Stimulated activated CD4-positive, alpha-beta T cell treated with anti-CD3 and anti-CD28 coated beads, Interleukin-15, amount 100 ng/mL, for 48 hours (primary cell): ENCODE measurements at places on chromosomes 4 and X.

GRCh38 chr4:98955229-98955628, 26.3 kb upstream of the EIF4E start:
- no peak for DNase-seq

DNA sequence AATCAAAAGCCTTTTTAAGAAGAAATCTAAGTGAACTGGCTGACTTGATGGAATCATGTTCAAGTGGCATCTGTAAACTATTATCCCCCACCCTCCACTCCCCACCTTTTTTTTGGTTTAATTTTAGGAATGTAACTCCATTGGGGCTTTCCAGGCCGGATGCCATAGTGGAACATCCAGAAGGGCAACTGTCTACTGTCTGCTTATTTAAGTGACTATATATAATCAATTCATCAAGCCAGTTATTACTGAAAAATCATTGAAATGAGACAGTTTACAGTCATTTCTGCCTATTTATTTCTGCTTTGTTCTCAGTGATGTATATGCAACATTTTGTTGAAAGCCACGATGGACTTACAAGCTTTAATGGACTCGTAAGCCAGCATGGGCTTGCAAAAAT, 162.3 kb downstream of the STIM2 start:
- DNase-seq, result no peak

- DNase-seq, result no peak
These were observed 2717.2 kb downstream of the PCDH7 start for GRCh38 chr4:33437406-33437805.

DNA sequence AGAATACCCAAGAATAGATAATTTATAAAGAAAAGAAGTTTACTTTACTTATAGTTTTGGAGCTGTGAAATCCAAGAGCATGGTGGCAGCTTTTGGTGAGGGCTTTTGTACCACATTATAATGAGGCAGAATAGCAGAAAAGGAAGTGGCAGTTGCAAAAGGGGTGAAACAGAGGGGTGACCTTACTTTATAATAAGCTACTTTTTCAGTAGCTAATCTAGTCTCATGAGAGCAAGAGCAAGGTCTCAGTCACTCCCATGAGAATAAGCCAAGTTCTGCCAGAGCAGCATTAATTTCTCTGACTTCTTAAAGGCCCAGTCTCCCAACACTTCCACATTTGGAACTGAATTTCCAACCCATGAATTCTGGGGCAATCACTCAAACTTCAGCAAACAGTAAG, 502.0 kb downstream of the GBA3 start:
- DNase-seq, result no peak

DNA sequence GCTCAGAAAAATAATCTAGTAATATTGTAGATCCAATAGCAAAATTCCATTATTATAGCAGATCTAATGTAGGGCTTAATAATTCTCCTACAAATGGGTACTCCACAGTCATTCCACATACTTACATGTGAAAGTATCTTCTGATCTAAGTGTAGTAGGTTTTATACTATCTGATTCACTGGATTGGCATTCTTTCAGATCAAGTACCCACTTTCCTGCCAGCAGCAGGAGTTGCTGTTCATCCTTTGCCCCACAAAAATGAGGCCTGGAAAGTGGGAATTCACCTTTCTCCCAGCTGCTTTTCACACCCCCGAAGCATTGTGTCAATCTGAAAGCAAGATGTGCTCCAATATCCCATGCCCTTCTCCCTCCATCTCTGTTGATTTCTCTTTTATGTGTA, 77.1 kb upstream of the RXFP1 start:
- DNase-seq, result no peak

DNA sequence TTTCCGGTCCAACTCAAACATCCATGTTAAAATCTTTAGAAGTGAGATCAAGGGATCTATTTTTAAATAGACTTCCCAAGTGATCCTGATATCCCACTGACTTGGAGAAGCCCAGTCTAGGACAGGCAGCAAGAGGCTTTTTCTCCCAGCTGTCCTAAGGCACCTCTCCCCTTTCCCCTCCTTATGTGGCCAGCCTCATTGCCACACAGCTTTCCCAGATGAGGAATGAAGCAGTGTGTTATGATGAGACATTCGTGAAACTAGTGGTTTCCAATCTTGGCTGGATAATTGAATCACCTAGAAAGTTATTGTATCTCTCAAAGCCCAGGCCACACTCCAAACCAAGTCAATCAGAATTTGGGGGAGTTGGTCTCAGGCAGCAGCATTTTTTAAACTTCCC, 16.8 kb upstream of the HSD17B13 start:
- DNase-seq, result no peak

GRCh38 chr4:55176497-55176896, 51.1 kb upstream of the KDR start:
- DNase-seq, result no peak

- DNase-seq, result peak; percentile 24
These were observed 81.2 kb downstream of the SPRY1 start for GRCh38 chr4:123477711-123478209.

DNA sequence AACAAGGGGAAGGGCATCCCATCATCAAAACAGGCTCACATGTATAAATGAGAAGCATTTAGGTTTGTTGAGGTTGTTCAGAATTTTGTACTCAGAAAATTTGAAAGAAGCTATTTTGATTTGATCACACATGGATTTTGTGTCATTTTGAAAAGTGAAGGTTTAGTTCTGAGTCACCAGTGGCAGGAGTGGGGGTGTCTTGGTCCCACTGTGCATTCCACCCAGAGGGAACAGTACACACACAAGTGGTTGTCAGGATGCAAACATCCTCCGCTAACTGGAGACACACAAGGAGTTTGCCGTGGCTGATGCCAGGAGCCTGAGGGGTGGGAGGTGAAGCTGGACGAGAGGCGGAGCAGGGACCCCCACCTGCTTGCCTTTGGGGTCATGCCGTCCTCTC, 198.2 kb upstream of the PSAPL1 start:
- no peak for DNase-seq

GRCh38 chr4:1051472-1051871, 40.0 kb downstream of the FGFRL1 start:
- DNase-seq, result no peak

DNA sequence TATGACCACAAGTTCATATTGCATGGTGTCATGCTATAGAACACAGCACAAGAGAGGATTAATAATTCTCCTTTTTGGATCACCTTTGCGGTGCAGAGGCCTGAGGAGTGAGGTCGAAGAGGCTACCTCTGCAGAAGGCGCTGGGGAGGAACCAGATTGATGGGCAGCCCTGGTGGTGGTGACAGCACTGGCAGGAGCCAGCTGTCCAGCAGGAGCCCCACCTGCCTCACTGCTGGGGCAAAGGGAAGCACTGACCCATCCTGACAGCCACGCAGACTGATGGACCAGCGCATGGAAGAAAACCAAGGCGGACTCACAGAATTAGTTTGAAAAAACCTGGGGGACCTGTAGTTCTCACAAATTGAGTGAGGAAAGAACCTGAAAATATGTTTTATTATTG, 50.9 kb downstream of the COX18 start:
- DNase-seq, result no peak

DNA sequence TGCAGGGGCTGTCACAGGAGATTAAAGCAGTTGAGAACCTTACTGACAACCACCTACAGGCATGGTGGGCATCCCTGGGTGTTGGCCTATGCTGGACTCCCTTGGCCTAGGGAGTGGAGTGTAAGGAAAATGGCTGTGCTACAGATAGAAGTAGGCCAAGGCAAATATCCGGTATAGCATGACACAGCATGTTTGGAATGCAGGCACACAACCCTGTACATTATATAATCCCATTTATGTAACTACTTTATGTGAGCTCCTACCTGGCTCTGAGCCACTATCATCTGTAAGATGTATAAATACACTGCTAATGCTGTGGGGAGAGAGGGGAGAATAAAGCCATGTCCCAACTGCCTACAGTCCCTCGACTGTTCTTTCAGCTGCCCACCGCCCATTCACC, 38.7 kb upstream of the KCTD8 start:
- no peak for DNase-seq

- DNase-seq, result no peak
These were observed 28.0 kb downstream of the HMX1 start for GRCh38 chr4:8843597-8843996.

DNA sequence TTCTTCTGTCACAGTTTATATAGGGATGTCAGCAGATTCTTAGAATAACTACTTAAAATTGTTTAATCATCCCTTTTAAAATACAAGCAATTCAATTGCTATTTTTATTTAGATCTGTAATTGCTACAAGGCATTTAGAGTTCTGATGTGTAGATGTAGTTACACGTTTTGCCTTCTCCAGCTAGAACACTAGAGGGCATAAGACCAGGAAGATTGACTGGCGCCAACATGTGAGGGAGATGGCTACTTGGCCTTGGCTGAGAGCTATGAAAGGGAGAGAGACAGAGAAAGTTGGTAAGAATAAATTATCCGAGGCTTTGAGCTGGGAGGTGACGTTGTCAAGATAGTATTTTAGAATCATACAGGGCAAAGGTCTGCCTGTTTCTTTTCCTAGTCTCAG, 563.7 kb upstream of the PRKX start:
- DNase-seq, result no peak

GRCh38 chrX:14832151-14832550, 40.7 kb downstream of the FANCB start:
- no peak for DNase-seq

- DNase-seq, result no peak
These were observed 2.1 kb downstream of the UCHL1 start for GRCh38 chr4:41258783-41259182.

DNA sequence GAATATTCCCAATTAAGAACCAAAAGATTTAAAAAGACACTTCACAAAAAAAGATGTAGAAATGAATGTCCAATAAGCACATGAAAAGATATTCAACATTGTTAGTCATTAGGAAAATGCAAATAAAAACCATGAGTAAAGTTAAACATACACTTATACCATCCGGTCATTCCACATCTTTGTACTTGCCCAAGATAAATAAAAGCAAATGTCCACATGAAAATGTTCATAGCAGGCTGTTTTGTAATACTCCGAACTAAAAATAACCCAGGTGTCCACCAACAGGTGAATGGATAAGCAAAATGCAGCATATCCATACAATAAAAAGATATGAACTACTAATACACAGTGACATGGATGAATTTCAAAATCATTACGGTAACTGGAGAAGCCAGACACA, 28.6 kb upstream of the ZCCHC4 start:
- no peak for DNase-seq

DNA sequence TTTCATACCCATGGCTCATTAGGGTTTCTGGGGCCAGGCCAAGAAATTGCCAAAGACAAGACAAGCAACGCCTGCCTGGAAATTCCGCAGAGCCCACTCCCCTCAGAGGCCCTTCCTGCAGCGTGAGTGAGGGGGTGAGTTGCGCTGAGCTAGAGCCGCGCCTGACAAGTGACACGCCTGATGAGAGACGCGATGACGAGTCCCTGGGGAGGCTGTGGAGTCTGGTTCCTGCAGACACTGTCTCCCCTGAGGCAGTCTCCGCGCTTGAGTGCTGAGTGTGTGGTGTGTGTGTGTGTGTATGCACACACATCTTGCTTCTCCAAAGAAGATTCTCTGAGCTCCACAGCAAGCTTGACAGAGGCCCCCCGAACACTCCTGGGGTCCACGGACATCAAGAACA, 269.8 kb downstream of the BCOR start:
- DNase-seq, result no peak

GRCh38 chr4:176782794-176783193, 9.9 kb downstream of the VEGFC start:
- DNase-seq, result no peak

GRCh38 chr4:152586668-152587067, 50.8 kb upstream of the FBXW7 start:
- DNase-seq, result no peak

DNA sequence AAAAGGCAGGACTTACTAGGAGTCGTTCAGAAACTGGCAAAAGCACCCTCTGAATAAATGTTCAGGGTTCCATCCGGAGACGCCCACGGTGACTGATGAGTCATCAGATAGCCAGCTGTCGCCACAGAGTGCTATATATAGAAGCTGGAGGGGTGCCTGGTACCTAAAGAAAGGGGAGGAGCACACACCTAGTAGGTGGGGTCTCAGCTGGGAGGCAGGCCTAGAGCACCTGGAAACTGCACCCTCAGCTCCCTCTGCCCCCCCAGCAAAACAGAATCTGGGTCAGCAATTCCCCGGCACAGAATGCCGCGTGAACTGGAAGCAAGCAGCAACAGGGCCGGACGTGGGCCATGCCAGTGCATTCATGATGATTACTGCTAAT, 242.0 kb downstream of the BCOR start:
- peak; percentile 62 for DNase-seq

DNA sequence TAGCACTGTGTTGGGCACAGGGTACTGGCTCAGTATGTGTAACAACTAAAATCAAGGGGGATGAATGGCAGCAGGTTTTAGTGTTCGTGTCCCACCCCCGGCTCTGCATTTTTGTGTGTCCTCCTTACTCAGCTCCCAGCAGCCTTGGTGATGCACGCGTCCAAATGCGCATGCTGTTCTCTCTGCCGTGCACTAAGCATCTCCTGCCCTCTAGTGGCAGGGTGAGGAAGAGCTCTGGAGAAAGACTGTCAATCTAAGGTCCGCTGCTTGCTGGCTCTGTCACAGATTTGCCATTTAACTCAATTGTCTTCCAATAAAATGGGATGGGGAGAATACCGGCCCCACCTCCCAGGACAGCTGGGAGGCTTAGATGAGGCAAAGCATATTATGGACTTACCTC, 61.4 kb downstream of the WFS1 start:
- DNase-seq, result no peak

- no peak for DNase-seq
These were observed 74.8 kb upstream of the MXD4 start for GRCh38 chr4:2336659-2337058.

GRCh38 chr4:1851575-1852410, 4.2 kb downstream of the LETM1 start:
- DNase-seq, result no peak

GRCh38 chrX:123960956-123961267, 594 bp upstream of the STAG2 start:
- no peak for DNase-seq

- no peak for DNase-seq
These were observed 12.2 kb downstream of the SPOCK3 start for GRCh38 chr4:167222099-167222498.

- DNase-seq, result no peak
These were observed 50.9 kb downstream of the PRKG2 start for GRCh38 chr4:81164126-81164525.
